Stimulated activated CD4-positive, alpha-beta T cell treated with anti-CD3 and anti-CD28 coated beads, Interleukin-15, amount 100 ng/mL, for 48 hours (primary cell): ENCODE measurements at places on chromosomes 4 and X.

- no peak for DNase-seq
Measured at GRCh38 chr4:152279234-152279566, 256.7 kb downstream of the FBXW7 start.

DNA sequence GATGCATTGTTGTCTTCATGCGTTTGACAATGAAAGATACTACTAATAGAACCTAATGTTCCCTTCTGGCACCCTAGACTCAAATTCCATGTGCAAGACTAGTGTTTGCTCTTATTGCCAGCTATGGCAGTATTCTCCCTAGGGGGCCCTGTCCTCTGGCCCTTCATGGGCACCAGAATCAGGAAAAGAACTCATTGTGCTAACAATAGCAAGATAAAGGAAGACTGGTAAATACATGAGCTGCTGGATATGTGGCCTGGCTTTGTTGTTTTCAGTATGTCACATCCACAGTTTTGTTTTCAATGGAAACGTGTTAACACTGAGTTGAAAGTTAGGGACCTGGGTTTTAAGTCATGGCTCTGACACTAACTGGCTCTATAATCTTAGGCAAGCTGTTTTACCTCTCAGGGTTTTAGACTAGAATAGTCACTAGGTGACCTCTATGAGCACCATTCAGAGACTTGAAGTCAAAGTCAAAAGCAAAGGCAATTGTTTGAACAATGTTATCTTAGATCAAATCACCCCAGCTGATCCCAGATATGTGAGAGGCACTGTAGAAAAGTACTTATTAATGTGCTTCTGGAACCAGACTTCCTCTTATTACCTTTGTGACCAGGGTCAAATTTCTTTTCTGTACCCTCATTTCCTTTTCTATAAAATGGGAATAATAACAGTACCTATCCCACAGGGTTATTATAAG is 253.7 kb upstream of the DIAPH2 start:
- no peak for DNase-seq

DNA sequence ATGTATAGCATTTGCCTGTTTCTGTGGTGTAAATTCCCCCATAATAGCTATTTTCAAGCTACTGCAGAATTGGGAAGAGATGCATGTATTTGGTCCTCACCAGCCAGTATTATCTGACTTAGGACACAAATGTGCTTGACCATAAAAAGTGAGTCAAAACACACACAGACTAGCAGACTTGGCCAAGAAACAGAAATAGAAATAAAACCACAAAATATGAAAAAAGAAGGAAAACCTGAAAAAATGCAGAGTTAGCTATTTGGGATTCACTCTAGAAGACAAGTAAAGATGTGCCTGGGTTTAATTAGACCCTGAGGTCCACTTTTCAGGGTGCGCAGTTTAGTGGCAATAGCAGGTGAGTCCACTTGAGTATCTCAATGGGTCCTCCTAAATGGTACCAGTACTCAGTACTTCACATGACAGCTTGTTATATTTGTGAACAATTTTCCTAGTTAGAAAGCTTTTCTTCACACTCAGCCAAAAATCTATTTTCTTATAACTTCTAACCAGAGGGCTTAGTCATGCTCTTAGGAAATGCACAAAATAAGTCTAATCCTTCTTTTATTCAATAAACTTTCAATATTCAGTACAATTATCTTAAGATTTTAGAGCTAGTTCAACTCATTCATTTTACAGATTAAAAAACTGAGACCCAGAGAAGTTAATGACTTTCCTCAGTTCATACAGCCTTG is 108.7 kb upstream of the JADE1 start:
- no peak for DNase-seq

- DNase-seq: no peak
Measured at GRCh38 chr4:177947607-177948006, 505.4 kb upstream of the AGA start.

DNA sequence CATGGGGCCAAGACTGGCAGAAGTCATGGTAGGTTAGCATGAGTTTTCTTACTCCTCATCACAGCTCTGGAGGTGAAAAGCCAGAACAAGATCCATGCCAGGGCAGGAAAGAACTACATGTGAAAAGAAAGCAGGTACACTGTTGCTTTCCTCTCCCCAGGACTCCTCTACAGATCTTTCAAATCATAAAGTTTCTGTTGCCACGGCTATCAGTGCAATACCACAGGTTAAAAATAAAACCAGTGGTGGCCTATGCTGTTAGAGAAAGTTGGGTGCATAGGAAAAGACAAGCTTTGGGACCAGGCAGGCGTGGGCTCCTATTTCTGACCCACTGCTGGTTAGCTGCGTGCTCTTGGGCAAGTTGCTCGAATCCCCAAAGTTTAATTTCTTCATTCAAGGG is 81.4 kb downstream of the SH3RF1 start:
- DNase-seq: no peak

DNA sequence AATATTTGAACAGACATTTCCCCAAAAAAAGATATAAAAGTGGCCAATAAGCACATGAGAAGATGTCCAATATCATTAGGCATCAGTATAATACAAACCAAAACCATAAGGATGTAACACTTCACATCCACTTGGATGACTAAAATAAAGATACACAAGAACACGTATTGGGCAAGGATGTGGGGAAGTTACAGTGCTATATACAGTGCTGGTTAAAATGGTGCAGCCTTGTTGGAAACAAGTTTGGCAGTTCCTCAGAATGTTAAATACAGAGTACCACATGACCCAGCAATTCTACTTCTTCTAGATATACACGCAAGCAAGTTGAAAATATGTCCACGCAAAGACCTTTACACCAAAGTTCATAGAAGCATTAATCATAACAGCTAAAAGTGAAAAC is 58.9 kb downstream of the HAUS3 start:
- no peak for DNase-seq

GRCh38 chr4:89834486-89835209 is 2.3 kb downstream of the SNCA start:
- no peak for DNase-seq

DNA sequence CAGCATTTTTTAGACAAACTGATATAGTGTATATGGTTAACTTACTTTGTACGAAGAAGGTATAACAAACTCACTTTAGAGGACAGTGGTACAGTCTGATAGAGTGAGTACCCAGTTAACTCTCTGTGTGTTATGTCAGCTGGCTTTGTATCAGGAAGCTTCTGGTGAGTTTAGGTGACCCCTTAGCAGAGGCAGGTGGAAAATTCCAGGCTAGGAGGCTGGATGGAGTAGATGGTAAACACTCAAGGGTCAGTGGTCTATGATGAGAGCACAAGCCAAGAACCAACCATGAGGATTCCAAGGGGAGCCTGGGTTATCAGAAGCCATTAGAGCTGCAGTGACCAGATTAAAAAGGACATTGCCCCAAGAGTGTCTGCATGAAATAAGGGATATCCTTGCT is 227.3 kb upstream of the CENPE start:
- no peak for DNase-seq

- no peak for DNase-seq
Measured at GRCh38 chr4:47471591-47471990, 8.1 kb upstream of the COMMD8 start.

- no peak for DNase-seq
Measured at GRCh38 chrX:84469226-84469625, 33.0 kb downstream of the HDX start.

DNA sequence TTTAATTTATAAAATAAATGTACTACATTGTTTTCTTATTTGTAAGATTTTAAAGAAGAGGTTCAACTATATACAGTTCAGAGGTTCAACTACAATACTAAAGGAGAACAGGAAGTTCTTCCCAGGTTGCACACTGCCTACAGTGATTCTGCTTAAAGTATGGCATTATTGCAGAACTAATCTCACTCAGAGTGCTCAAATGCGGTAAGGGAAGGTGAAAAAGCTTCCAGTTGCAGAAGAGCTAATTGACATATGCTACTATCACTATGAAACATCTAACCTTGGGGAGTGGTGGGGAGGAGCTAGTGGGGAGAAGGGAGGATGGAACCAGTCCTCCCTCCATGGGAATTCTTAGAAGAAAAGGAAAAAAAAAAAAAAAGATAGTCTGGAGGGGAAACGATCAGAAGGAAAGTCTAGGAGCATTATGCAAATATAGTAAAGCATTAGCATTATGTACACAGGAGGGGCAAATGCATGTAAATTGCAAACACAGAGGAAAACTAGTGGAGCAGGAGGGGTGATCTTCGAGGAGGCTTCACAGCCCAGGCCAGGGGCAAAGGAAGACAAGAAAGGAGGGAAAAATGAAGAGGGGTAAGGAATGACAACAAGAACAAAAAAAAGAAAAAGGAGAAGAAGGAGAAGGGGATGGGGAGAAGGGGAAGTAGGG is 32.0 kb upstream of the MMAA start:
- DNase-seq: no peak
